ENCODE measurements at places on chromosomes 5 and 9. TPM values are rescaled to one million over a fixed set of nuclear protein-coding genes. Genes with fewer than 3 reads are reported as not detected.

Gene IL4
- total RNA-seq = 21.6 TPM

DNA sequence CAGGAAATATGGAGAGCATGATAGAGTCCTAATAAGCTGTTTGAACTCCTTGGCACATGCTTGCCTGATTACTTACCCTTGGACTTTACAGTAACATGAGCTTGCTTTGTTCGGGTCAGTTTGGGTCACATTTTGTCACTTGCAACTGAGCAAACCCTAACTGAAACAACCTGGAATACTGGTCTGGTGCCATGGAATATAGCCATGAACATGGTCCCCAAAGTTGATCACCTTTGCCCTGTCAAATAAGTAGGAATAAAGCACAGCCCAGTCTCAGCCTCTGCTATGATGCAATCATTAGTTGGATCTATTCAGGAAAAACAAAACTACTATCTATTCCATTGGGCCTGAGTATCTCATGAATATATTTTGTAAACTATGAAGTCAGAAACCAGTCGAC lies 18.2 kb downstream of the CDO1 start:
- H3K4me3 ChIP-seq = no peak overlapping the region
- no peak overlapping the region for H3K27ac ChIP-seq
- H3K4me1 ChIP-seq = no peaks in the 10 kb centered on the region
- no peak for DNase-seq
- no peaks in the 10 kb centered on the region for H3K36me3 ChIP-seq
- peaks cover 36% of the 10 kb centered on the region for H3K27me3 ChIP-seq

- no peaks in the 10 kb centered on the region for H3K36me3 ChIP-seq
- H3K27ac ChIP-seq = no peak overlapping the region
- H3K27me3 ChIP-seq = no peaks in the 10 kb centered on the region
- no peak for DNase-seq
These were observed 174.4 kb upstream of the MSX2 start for GRCh38 chr5:174550026-174550425.

Gene C5orf58
- not detected for total RNA-seq

Gene BTNL3
- not detected for total RNA-seq

DNA sequence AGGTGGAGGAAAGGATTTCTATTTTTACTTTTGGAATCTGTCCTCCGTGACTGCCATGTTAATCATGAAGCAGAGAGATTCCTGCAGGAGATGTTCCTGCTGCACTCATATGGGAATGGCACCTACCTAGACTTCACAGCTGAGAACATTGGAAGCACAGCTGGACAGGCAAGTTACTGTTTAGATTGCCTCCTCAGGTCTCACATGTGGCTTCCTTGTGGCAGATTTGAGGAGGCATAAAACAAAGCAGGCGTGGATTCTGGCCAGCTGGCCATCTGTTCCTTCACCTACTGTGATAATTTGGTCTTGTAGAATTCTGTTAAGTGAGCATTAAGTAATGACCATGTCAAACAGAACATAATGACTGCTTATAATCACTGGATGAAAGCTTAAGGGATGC lies 193.4 kb downstream of the EDIL3 start:
- H3K4me3 ChIP-seq = no peak overlapping the region
- H3K4me1 ChIP-seq = no peaks in the 10 kb centered on the region
- H3K27ac ChIP-seq = no peak overlapping the region
- H3K27me3 ChIP-seq = no peaks in the 10 kb centered on the region

DNA sequence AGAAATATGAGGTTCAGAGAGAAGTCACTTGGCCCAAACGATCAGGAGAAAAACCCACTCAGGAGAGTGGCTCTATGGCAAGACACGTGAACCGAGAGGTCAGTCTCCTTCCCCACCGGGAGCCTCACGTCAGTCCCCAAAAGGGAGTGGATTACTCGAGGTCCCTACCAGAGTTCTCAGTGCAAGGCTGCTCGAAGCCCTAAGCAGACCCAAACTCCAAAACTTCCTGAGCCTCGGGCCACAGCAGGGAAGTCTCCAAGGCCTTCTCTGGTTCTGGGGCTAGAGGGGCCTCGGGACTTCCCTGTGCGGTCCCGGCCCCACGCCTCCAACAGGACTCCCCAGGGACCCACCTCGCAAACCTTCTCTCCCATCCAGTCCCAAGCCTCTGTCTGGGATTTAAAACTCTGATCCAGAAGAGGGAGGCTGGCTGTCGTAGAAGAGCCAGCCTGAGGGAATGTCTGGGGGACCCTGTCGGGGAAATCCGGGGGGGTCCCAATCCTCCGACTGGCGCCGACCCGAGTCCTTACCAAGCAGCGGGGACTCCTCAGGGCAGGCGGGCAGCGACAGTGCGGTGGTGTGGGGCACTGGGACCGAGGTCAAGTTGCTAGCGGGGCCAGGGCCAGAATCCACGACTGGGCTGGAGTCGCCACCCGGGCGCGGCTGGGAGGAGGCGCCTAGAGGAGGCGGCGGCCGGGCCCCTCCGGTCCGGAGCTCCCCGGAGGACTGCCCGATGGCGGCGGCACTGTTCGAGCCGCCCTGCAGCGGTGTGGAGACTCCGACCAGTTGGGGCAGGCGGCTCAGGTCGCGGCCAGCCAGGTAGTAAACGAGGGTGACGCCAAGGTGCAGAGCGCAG lies 679 bp downstream of the B4GALT1 start:
- no peak for DNase-seq
- H3K4me1 ChIP-seq = peaks cover 61% of the 10 kb centered on the region
- peak overlapping the region; percentile 94 for H3K4me3 ChIP-seq
- H3K36me3 ChIP-seq = peaks cover 18% of the 10 kb centered on the region

- no peak within 1 kb of the TSS for H3K27ac ChIP-seq
- peaks cover 19% of the 10 kb centered on the region for H3K4me1 ChIP-seq
- peak within 1 kb of the TSS; percentile 72 for H3K4me3 ChIP-seq
- no peak for DNase-seq
These were observed at the start of gene NFIB for GRCh38 chr9:14313951-14314423. Gene NFIB, minus strand, starts transcription at chr9:14314141. Its CDS starts 630 bp downstream, at chr9:14313511.

Gene RANBP3L
- total RNA-seq = not detected

- no peak for DNase-seq
- H3K36me3 ChIP-seq = peaks cover 13% of the 10 kb centered on the region
- H3K27me3 ChIP-seq = no peaks in the 10 kb centered on the region
- no peak overlapping the region for H3K4me3 ChIP-seq
- H3K27ac ChIP-seq = no peak overlapping the region
These were observed 34.0 kb downstream of the PPARGC1B start for GRCh38 chr5:149764086-149764485.

Gene ADAMTSL1
- not detected for total RNA-seq

Gene SPINK6
- total RNA-seq = not detected

GRCh38 chr9:108468364-108468763 lies 387.4 kb downstream of the ACTL7B start:
- no peak overlapping the region for H3K27ac ChIP-seq
- no peaks in the 10 kb centered on the region for H3K27me3 ChIP-seq
- H3K36me3 ChIP-seq = no peaks in the 10 kb centered on the region
- H3K4me1 ChIP-seq = no peaks in the 10 kb centered on the region
- no peak for DNase-seq

DNA sequence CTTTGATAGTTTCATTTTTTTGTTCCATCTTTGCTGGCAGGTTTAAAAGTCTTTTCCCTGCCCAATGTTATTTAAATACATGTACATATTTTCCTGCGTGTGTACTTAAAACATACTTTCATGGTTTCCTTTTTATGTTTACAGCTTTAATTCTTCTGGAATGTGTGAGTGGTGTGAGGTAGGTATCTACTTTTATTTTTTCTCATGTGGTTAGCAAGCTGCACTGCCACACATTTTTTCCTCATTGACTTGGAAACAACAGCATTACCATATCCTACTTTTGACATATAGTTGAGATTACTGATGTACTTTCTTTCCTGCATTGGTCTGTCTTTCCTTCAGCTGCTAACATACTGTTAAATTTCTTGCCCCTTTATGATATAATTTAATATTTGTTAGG lies 51.4 kb upstream of the COL15A1 start:
- no peaks in the 10 kb centered on the region for H3K36me3 ChIP-seq
- H3K27ac ChIP-seq = no peak overlapping the region
- H3K27me3 ChIP-seq = peaks cover 11% of the 10 kb centered on the region
- no peaks in the 10 kb centered on the region for H3K4me1 ChIP-seq
- no peak for DNase-seq

DNA sequence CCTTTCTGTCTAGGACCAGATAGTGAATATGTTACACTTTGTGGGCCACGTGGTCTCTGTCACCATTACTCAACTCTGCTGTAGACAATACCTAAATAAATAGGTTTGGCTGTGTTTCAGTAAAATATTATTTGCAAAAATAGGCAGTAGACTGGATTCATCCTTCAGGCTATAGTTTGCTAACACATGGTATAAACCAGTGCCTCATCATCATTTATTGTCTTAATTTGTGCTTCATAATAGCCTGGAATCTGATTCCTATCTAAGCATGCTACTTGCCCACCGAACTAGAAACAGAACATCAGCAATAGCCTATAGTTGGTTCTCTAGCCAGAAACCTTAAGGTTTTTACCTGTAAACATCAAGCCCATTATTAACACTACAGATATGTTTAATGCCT lies 215.6 kb downstream of the FBXL7 start:
- no peak for DNase-seq
- H3K36me3 ChIP-seq = no peaks in the 10 kb centered on the region
- no peaks in the 10 kb centered on the region for H3K4me1 ChIP-seq
- no peak overlapping the region for H3K4me3 ChIP-seq

DNA sequence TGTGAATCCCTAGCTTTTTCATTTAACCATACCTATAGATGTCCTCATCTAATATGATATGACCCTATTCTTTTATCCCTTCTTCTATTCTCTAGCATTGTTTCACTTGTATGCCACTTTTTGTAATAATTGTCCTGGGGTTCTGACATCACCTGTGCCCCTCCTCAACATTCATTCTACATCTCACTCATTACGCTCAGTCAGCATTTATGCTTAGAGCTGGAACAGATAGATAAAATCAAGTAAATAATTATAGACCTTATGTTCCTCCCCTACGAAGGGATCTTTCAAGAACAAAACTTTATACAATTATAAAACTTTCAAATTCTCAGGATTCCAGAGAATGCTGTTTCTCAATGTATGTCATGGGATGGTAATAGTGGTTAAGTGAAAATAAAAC lies 18.0 kb downstream of the GABRA6 start:
- no peaks in the 10 kb centered on the region for H3K4me1 ChIP-seq
- no peak for DNase-seq

DNA sequence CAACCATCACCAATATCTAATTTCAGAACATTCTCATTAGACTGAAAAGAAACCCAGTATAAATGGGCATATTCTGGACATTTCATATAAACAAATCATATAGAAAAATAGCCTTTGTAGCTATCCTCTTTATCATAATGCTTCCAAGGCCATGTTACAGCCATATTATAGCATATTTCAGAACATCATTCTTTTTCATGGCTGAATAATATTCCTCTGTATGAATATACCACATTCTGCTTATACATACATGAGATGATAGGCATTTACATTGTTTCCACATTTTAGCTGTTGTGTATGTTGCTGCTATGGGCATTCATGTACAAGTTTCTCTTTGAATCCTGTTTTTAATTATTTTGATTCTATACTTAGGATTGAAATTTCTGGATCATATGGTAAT lies 167.0 kb downstream of the FBXL17 start:
- H3K36me3 ChIP-seq = no peaks in the 10 kb centered on the region
- no peak overlapping the region for H3K4me3 ChIP-seq
- no peak overlapping the region for H3K27ac ChIP-seq
- no peaks in the 10 kb centered on the region for H3K4me1 ChIP-seq
- H3K27me3 ChIP-seq = no peaks in the 10 kb centered on the region

GRCh38 chr5:77129391-77129990 lies 42.4 kb upstream of the ZBED3 start:
- no peaks in the 10 kb centered on the region for H3K4me1 ChIP-seq
- no peaks in the 10 kb centered on the region for H3K36me3 ChIP-seq
- H3K27me3 ChIP-seq = peaks cover 27% of the 10 kb centered on the region
- H3K27ac ChIP-seq = no peak overlapping the region
- H3K4me3 ChIP-seq = no peak overlapping the region

Gene DAB2
- not detected for total RNA-seq

Gene TLN1
- total RNA-seq = 253 TPM

Gene GDNF
- 0.60 TPM for total RNA-seq

Gene ATP6V0E1
- total RNA-seq = 148 TPM

DNA sequence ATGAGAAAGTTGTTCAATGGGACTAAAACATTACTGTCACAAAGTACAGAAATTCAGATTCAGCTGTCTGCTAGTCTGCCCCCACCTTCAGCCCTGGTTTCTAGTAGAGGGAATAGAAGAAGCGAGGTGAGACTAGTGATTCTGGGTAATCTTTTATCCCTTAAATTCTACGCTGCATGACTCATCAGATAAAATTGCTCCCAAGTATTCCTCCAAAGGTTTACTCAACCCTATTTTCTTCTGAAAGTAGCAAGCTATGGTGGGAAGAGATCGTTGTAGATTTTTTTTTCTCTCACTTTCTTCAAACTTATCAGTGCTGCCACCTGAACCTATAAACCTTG lies 318.9 kb upstream of the RIOK2 start:
- no peak overlapping the region for H3K4me3 ChIP-seq
- no peak overlapping the region for H3K27ac ChIP-seq

DNA sequence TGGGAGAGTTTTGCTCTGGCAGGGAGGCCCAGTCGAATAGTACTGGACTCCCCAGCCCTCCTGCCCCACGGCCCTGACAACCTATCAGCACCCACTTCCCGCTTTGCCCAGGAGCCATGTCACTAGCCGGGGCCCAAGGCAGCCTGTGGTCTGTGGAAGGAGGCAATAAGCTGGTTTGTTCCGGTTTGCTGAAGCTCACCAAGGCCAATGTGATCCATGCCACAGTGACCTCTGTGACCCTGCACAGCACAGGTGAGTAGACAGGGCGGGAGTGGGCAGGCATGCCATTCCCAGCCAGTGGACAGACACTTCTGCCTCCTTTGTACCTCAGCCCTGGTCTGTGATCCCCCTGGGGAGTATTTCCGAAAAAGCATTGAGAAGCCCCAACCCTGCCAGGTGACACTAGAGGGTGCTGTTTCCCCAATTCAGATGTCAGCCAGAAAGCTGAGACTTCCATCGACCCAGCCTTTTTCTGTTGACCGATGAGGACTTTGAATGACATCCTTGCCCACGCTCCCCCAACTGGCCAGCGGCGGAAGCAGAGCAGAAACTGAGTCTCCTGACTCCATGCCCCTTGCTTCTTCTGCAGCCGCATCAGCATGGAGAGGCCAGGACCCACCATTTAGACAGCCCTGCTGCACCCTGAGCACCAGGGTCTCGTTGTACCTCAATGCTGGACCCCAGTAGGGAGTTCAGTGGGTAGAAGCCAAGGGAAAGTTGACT lies 9.6 kb downstream of the PCYOX1L start:
- no peak overlapping the region for H3K27ac ChIP-seq
- no peak overlapping the region for H3K4me3 ChIP-seq
- H3K27me3 ChIP-seq = no peaks in the 10 kb centered on the region
- peaks cover 11% of the 10 kb centered on the region for H3K36me3 ChIP-seq
- peaks cover 7% of the 10 kb centered on the region for H3K4me1 ChIP-seq
